Epithelial cell of esophagus (primary cell): ENCODE measurements at places on chromosomes 3 and 15.

GRCh38 chr3:113844622-113845222, 6.1 kb downstream of the GRAMD1C start:
- peak; percentile 56 for DNase-seq

- no peak for DNase-seq
These were observed 118.7 kb downstream of the TMEM266 start for GRCh38 chr15:76178296-76179000.

DNA sequence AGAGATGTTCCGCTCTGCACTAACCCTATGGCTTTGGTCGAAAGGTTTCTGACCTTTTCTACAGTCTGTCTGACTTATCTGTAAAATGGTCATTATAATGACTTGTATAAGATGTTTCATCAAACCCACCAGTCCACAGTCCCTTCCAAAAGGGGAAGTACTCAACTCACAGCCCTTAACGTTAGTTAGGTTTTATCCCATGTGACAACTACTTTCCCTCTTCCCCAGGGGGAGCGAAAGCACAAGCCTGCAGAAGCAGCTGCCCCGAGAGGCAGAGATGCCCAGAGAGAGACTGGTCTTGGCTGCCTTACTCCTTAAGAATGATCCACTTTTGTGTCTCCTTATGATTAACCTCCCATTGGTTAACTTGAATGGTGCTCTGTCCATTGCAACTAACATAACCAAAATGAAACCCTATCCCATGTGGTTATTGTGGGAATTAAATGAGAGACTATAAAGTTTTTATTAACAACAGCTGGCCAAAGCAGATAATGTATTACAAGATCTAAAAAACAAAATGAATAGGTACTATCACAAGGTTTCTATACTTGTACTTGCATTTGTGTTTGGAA, 6.4 kb downstream of the ASTE1 start:
- DNase-seq: no peak

DNA sequence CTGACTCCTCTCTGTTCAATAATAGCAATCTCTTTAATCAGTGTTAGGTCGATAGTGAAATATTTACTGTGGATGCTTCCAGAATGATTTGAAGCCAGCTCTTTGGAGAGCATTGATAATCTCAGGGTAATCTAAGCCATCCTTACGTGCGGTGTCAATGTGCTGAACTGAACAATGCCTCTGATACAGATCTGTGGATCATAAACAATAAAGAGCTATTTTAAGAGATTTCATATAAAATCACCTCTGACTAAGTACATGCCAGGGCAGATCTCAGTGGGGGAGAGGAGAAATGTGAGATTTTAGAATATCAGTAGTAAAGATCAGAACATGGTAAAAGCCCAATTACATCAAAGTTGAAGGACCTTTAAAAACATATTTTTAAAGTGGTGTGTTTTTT, 319.3 kb upstream of the GBE1 start:
- DNase-seq: no peak

GRCh38 chr3:104596551-104596950, 770.2 kb upstream of the ALCAM start:
- DNase-seq: peak; percentile 74

DNA sequence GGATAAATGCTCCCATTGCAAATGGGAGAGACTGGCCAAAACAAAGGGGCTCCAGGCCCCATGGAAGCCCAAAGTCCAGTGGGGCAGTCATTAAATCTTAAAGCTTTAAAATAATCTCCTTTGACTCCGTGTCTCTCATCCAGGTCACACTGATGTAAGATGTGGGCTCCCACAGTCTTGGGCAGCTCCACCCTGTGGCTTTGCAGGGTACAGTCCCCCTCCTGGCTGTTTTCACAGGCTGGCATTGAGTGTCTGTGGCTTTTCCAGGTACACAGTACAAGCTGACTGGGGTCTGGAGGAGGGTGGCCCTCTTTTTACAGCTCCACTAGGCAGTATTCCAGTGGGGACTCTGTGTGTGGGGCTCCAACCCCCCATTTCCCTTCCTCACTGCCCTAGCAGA, 45.9 kb downstream of the NIPA2 start:
- DNase-seq: no peak
